ENCODE measurements at places on chromosomes 5 and 9.

DNA sequence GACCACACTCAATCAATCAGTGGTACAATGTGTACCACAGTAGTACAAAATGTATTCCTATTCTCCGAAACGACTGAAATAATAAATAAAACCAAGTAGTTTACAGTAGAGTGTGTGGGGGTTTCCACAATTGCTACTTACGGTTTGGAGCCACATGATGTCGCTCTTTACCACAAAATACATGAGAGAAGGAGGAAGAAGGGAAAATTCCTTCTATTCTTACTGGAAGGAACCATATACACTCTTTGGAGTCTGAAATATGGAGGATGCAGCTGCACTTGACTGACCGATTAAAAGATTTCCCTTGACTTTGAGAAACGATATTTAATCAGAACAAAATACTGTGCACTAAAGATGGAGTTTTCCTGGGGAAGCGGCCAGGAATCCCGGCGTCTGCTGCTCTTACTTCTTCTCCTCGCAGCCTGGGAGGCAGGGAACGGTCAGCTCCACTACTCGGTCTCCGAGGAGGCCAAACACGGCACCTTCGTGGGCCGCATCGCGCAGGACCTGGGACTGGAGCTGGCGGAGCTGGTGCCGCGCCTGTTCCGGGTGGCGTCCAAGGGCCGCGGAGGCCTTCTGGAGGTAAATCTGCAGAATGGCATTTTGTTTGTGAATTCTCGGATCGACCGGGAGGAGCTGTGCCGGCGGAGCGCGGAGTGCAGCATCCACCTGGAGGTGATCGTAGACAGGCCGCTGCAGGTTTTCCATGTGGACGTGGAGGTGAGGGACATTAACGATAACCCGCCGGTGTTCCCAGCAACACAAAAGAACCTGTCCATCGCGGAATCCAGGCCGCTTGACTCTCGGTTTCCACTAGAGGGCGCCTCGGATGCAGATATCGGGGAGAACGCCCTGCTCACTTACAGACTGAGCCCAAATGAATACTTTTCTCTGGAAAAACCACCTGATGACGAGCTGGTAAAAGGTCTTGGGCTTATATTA, at the start of gene PCDHA4:
TSS of gene PCDHA4 (plus strand) at position 235 of the 942 bp plus-strand sequence.
- DNase-seq: peak; percentile 13

GRCh38 chr9:76687861-76688391, 76.3 kb upstream of the PCA3 start:
- DNase-seq: peak; percentile 37

DNA sequence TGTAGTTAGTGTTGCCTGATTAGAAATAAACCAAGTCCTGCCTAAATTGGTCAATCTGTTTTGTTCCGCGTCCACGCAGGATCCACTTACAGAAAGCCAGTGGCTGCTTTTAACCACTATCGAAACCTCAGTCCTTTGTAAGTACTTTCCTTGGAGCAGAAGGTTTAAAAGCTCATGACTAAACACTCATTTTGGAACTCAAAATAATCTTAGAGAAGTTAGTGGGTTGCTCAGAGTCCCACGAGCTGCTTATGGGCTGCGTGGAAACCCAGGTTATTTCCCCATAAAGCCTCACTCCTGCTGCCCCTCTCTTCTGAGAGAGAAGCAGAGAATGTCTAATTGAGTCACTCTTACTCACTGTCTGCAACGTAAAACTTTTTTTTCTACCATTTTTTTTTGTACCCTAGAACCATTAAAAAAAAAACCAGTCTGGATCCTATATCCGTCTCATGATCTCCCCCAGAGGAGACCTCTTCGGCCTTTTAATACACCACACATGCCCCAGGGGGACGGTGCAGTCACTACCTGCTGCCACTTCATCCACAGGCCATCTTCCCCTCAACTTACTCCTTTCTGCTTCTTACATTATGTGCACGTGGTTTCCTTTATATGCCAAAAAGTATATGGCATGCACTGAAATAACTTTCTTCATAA, 7.6 kb downstream of the BASP1 start:
- DNase-seq: peak; percentile 60

DNA sequence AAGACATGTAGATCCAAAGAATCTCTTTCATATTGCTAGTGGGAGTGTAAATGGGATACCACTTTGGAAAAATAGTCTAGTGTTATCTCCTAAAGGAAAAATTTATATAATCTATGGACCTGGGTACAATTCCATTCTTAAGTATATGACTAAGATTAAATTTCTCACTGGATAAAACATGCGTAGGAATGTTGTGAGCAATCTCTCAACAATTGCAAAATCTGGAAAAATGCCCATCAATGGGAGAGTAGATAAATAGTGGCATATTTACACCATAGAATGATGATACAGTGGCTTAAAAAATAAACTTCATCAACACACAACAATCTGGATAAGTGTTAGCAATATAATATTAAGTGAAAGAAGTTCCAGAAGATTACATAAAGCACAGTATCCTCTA, 469.5 kb downstream of the MAN2A1 start:
- no peak for DNase-seq

GRCh38 chr9:129023036-129023907, 4.9 kb downstream of the SH3GLB2 start:
- no peak for DNase-seq

- peak; percentile 62 for DNase-seq
Observed at GRCh38 chr5:76720988-76721569, 5.2 kb downstream of the F2R start.

GRCh38 chr9:5468850-5469249, 18.5 kb downstream of the CD274 start:
- peak; percentile 47 for DNase-seq

GRCh38 chr5:130400091-130400490, 495.8 kb downstream of the CHSY3 start:
- DNase-seq: no peak

- DNase-seq: no peak
Observed at GRCh38 chr9:136264441-136265405, 19.1 kb upstream of the QSOX2 start.

DNA sequence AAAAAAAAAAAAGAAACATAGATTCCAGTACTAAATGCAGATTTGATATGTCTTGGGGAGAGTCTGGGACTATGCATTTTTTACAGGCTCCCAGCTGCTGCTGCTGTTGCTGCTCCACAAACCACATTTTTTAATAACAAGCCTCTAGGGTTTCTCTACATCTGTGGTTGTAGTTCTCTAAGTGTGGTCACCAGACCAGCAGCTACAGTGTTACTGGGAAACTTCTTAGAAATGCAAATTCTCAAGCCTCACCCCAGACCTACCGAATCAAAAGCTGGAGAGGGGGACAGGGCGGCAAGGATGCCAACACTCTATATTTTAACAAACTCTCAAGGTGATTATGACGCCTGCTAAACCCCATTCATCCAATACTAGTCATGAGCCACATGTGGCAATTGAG, 293.4 kb upstream of the PTGER4 start:
- peak; percentile 47 for DNase-seq

DNA sequence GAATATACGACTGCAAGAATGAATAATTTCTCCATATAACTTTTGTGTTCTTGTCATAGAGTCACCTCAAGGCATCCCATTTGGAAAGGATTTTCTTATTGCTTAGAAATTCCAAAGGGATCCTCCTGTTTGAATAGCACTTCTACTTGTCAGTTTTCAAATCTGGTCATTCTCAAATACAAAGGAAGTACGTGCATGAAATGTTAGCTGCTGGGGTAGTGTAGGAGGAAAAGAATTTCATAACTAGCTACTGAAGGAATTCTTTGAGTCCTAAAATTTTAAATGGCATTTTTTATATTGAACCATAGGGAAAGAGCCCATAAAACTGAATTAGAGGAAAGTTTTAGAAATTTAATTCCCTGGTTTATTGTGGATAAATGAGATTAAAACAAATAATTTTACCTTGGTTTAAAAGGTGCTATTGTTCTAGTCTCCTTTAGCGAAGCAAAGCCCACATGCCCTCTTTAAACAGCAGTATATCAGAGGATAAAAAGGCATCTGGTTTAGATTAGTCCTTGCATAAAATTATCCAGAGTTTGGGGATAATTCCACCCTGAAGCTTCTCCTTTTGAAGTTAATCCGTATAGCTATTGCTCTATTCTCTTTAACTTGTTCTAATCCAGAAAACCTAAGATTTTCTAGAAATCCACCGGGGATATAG, 2.0 kb upstream of the MPDZ start:
- DNase-seq: no peak

DNA sequence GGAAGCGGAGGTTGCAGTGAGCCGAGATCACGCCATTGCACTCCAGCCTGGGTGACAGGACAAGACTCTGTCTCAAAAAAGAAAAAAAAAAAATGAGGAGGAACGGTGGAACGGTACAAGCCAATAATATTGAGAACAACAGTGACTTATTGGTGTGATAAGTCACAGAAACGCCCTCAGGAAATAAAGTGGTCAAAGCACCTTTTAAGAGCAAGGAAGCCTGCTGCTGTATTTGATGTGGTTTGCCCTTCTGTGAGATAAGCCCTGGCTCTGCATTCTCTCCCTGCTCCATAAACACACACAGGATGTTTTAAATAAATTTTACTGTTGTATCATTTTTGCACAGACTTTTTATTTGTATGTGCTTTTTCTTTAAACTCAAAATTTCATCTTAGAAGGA, 269.9 kb upstream of the MSX2 start:
- no peak for DNase-seq

GRCh38 chr5:171628633-171628974, 157.0 kb upstream of the SMIM23 start:
- DNase-seq: no peak

DNA sequence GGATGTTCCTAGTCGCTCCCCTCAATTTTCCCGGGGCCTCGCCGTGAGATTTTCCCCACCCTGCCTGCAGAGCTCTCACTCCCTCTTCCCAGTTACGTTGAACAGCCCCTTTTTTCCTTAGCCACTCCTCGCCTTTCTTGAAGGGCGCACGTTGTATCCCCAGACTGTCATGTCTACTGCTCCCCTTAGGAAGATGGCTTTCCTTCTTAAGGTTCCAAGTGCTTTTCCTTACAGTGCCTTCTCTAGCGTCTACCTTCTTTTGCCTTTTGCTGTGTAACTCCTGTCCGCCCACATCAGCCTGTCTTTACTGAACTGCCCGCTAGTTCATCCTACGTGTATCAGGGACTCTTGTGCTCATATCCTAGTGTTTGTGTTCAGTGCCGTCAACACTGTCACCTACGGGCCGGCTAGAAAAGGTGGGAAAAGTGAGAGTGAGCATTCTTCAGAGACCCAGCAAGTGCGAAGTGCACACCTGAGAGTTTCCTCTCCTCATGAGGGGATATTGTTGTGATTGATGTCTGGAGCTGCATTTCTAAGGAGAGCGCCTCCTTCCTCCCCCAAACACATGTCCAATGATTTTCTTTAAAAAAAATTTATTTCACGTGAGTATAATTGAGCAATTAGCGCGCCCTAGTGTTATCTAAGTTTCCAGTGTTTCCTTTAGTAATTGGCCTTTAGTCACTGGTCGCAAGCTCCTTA, 764 bp downstream of the CAMLG start:
- peak; percentile 25 for DNase-seq

- no peak for DNase-seq
Observed at GRCh38 chr5:80150731-80151130, 105.1 kb downstream of the SERINC5 start.

GRCh38 chr9:105233873-105234272, 10.6 kb upstream of the SLC44A1 start:
- DNase-seq: no peak

- no peak for DNase-seq
Observed at GRCh38 chr5:110809006-110809405, 70.2 kb downstream of the SLC25A46 start.

DNA sequence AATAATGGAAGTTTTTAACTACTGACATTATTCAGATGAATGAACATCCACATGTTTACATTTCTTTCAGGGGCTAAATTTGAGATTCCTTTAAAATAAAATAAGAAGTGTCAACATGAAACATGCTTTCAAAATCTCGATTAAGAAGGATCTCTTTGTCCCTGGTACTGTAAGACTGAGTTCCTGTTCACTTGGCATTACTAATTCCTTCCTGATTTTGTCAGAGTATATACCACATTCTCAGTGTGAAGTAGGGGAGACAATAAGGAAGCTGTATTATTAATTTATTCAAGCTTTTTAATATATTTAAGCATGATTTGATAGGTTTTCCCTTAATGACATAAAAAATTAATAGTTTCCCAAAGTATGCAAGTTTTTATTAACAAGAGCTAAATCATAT, 81.5 kb upstream of the GRHPR start:
- peak; percentile 34 for DNase-seq

DNA sequence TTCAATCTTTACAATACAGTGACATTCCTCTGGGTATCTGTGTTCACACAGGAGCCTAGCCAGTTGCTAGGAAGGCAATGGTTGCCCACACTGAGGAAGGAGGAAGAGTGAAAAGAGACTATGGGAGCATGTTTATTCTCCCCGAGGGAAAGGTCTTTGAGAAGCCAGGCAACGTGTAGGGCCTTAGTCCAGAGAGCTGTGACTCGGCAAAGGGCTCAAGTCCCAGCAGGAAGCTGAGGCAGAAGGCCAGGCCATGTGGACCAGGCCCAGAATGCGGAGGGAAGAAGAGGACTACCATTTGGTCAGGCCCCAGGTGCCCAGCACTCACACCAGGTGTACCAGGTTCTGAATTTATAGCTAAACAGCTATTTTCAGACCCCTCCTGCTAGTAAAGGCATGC, 136.6 kb upstream of the DMAC1 start:
- DNase-seq: no peak

GRCh38 chr9:17328331-17328730, 193.5 kb downstream of the CNTLN start:
- DNase-seq: no peak

DNA sequence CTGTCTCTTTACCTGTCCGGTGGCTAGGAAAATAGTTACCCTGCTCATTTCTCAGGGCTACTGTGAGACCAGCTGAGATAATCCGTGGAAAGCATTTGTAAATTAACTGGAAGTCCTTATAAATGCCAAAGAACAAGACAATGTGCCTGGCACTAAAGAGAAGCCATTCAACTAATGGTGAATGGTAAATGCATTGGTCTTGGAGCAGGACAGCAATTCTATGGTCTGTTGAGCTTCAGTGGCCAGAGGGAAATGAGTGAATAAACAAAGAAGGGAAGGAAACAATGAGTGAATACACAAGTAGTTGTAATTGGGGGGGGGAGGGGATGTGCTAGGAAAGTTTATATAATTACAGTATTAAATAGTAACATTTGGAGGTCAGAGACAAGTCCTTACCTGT, 353.6 kb downstream of the SEMA5A start:
- DNase-seq: no peak

- DNase-seq: no peak
Observed at GRCh38 chr5:147740864-147741263, 41.7 kb downstream of the JAKMIP2 start.

DNA sequence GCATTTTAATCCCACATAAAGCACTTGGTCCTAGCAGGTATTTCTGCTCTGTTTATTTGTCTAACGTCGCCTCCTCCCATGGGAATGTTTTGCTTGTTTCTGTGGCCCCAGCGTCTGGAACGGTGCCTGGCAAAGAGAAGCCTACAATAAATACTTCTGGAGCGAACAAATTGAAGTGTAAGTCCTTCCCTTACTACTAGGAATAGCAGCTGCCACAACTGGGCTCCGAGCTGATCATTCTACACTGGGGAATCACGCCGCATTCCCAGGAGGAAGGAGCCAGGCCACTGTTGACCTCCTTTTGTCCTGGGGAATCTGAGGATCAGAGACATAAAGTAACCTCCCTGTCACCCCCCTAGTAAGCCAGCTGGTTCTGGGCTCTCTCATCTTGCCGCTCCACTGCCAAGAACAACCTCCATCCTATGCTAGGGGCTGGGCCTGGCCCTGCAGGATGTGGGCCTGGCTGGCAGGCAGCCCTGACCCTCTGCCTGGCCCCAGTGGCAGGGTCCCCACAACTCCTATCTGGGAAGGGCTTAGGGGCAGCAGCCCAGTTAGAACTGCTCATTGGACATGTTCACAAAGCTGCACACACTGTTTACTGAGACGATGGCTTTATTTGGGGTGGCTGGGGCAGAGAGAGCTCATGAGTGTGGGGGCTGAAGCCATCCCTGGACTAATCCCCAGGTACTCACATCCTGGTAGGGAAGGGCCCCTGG, 82.8 kb downstream of the GTF3C4 start:
- no peak for DNase-seq

Data from inflammatory macrophage treated with lipopolysaccharide for 1 hour (primary cell).